ENCODE measurements at places on chromosomes 5 and 9.

DNA sequence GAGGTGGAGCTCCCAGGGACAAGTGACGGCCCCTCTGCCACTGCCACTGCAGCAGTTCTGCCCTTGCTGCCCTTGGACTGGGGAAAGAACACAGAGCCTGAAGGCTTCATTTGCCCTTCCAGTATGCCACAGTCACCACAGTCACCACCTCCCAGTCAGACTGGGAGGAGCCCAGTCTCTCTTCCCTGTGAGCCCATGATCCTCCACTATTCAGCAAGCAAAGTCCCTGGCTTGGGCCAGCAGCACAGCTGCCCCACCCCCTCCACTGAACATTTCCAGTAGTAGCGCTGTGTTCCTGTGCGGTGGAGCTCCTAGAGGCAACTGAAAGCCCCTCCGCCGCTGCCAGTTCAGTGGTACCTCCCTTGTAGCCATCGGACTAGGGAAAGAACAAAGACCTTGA is 329.4 kb downstream of the MAN2A1 start:
- DNase-seq, result no peak

DNA sequence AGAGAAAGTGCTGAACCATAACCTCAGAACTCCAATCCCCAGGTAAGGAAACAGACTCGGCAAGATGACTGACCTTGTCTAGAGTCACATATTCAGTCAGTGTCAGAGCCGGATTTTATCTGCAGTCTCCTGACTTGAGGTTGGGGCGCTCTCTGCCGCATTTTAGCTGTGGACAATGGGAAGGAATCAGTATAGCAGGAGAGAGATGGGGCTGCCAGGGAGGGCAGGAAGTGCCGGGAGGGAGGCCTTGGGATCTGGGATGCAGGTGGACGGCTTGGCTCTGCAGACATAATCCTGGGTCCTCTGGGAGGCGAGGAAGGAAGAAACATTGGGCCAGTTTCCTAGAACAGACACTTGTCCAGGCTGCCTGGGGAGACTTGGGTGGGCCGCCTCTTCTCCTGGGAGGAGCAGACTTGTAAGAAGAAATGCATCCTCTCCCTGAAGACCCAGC is 39.7 kb upstream of the COL15A1 start:
- no peak for DNase-seq

GRCh38 chr5:91225848-91226686 is 157.1 kb downstream of the ARRDC3 start:
- DNase-seq, result peak; percentile 41

- no peak for DNase-seq
These were observed 59.6 kb upstream of the SPATA31C2 start for GRCh38 chr9:88197781-88198340.

GRCh38 chr5:33462456-33462855 is 21.7 kb downstream of the TARS1 start:
- no peak for DNase-seq

DNA sequence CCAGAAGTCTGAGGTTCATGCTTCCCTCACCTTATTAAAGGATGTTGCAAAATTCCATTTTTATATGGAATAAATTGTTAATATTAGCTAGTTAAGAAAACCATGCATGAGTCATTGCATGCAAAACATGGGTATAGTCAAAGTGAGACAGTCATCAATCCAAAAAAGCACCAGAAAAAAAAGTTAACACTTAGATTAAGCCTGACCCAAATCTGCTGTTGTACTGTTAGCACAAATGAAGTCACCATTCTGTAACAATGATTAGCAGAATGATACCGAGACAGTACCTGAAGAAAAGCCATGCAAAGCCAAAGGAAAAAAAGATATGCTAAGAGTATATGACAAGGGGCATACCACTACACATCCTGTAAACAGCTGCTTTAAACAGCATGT is 49.5 kb downstream of the PKD2L2 start:
- no peak for DNase-seq

GRCh38 chr5:83987513-83988292 is 267.0 kb upstream of the HAPLN1 start:
- no peak for DNase-seq

DNA sequence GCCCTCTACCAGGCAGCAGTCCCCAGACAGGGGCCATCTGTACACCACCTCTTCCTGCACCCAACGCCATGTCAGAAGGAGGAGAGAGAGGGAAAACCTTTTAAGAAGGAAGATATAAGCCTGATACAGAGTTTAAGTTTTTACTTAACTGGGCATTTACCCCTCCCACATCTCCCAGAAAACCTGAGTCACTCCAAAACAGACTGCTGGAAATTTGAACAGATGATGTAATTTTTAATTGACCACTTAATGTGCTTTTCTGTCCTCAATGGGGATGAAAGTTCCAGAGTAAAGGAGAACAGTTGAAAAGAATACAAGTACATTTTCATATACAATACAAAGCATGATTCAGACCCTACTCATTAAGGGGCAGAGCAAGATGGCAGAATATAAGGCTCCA is 63.9 kb downstream of the TTC39B start:
- DNase-seq, result no peak

- no peak for DNase-seq
These were observed 41.5 kb downstream of the NIPSNAP3B start for GRCh38 chr9:104805441-104805840.

DNA sequence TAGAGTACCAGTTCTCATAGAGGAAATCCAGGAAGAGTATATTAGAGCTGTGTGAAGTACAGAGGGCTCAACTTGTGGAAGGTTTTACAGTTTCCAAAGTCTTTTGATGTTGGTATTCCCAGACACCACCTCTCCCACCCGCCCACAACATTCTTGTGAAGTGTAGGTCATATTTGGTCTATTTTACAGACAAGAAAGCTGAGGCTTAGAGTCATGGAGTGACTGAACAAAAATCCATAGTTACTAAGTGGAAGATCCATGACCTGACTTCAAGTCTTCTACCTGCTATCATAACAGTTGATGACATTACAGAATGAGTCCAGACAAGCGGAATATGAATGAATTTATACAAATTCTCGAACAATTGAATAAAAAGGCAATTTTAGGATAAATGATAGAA is 187.1 kb upstream of the RPS23 start:
- DNase-seq, result no peak

GRCh38 chr5:64670277-64670676 is 20.0 kb upstream of the SHISAL2B start:
- DNase-seq, result no peak

GRCh38 chr5:151239237-151239861 is 13.6 kb upstream of the GM2A start:
- DNase-seq, result peak; percentile 58

DNA sequence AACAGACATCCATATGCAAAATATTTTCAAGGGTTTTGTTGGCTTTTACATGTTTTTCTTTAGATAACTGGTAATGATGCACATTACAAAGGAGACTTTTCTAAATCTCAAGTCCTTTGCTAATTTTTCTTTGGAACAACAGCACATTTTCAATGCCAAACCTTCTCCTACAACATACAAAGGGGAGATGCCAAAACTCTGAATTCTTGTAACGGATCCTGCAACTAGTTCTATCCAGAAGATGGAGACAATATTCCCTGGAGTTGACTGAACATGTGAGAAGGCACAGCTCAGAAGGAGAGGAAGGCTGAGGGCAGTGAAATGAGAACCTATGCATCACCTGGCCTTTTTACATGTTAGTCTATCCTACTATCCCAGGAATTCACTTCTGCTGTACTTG is 21.0 kb downstream of the DNAJA1 start:
- no peak for DNase-seq

GRCh38 chr5:160377651-160378050 is 7.2 kb upstream of the C1QTNF2 start:
- DNase-seq, result no peak

GRCh38 chr5:228886-229285 is 10.8 kb downstream of the SDHA start:
- DNase-seq, result no peak

DNA sequence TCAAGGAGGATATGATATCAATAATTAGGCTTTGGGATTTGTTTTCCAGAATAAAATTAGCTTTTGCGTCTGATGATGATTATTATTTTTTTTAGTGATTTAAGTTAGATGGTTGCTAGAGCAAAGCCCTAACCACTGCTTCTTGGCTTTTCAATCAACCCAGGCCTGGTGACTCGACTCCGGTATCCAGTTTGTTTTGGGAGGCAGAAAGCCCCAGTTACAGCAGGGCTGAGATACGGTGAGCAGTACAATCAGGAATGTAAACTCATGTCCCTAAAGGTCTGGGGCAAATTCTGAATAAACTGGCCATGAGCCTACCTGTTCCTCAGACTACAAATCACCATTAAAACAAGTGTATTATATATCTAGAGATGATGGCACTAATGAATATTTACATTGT is 24.4 kb upstream of the CYFIP2 start:
- no peak for DNase-seq

- DNase-seq, result no peak
These were observed 1.1 kb upstream of the TCF7 start for GRCh38 chr5:134113363-134113889.

- no peak for DNase-seq
These were observed 87.2 kb upstream of the DMRT1 start for GRCh38 chr9:754150-754931.

- no peak for DNase-seq
These were observed 735 bp downstream of the PTGR1 start for GRCh38 chr9:111598733-111599091.

DNA sequence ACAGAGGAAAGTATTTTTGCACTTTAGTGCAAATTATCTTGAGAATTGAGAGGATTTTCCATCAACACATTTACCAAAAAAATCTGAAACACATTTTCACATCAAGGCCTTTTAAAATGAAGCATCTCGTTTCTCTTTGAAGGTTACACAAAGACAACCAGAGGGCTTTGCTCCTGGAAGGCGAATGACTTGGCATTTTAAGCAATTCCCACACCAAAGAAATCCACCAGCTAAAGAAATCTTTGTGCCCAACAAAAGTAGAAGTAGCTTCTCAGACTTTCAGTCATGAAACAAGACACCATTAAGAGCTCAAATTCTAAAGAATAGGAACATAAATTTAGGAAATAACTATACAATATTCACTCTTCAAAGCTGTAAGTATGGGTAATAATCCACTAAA is 59.9 kb downstream of the HABP4 start:
- DNase-seq, result no peak

GRCh38 chr5:133225671-133226152 is 173.9 kb downstream of the HSPA4 start:
- DNase-seq, result no peak

DNA sequence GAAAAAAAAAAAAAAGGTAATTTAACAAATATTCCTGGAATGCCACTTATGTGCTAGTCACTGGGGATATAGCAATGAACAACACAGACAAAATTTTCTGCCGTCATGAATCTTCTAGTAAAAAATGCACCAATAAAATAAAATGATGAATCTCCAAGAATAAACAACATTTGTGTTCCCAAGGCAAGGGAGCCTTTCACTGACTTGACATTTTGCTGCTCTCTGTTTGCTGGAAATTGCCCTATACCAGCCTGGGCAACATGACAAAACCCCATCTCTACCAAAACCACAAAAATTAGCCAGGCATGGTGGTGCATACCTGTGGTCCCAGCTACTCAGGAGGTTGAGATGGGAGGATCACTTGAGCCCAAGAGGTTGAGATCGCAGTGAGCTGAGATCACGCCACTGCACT is 64.5 kb upstream of the ERBIN start:
- no peak for DNase-seq

DNA sequence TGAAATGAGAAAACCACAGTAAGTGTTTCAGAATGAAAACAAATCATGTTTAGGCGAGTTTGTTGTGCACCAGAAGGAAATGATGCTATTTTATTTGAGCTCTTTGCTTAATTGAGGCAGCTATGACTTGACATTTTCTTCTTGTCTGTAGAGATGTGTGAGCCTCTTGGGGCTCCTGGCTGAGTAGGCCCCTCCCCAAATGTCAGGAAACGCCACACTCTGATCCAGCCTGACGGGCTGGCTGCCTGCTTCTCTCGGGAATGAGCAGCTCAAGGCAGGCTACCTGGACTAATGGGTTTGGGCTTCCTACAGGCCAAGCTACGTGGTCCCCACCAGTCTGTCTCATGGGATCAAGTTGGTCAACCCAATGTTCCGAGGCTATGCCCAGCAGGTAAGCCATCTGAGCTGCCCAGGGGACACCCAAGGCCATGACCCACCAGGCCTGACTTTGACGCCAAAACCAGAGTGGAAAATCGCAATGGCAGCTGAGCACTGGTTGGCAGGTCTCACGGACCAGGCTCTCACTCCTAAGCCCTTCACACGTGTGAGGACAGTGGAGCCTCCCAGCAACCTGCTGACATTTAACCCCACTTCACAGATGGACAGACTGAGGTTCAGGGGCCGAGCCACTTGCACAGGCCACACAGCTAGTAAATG is 29.9 kb downstream of the USP20 start:
- DNase-seq, result no peak

DNA sequence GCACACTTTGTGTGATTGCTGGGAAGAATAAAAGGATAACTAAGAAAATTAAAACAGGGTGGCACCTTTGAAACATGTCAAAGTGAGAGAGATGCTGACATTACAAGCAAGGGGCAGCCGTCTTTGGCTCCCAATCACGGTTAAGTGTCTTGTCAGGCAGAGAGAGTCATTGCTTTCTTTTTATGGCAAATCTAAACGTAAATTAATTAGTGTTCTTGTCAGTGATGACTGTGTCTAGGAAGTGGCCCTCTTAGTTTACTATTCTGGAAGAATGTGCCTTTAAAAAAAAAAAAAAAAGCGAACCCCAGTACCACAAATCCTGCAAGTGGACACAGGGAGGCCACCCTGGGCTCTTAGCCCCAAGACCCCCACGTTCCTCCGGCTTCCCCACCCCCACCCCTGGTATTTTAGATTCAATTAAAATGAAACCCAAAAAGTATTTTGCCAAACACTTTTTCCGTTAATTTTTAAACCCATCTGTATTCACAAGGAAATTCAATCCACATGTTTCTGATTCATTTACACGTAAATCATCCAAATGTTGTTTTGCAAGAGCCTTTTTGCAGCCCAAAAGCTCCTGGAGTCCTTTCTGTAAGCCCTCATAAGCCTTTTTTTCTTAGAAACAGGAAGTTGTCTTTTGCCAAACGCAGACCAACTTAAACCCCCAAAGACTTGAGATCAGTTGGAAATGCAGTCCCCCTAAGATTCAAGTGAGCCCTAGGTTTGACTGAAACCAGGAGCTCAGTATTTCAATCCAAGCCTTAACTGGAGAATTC is 399.3 kb downstream of the EBF1 start:
- DNase-seq, result no peak

- no peak for DNase-seq
These were observed 167.8 kb downstream of the RASEF start for GRCh38 chr9:82894961-82895821.

DNA sequence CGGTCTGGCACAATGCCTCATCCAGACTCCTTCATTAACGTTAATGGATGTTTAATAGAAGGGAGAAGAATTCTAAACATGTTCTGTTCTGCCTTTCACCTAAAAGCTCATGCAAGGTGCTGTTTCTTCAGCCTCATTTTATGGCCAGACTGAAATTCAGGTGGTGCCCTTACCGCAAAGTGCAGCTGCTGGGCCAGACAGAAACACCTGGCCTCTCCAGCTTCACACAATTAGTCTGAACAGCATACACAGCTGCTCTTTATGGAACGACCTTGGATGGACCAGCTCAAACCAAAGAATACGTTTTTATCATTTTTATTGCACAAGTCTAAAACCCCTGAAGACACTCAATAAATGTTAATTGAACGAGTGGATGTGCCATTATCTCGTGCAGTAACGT is 4.6 kb downstream of the SNCAIP start:
- DNase-seq, result no peak

GRCh38 chr9:97845130-97845529 is 7.9 kb upstream of the FOXE1 start:
- no peak for DNase-seq
